ENCODE measurements at places on chromosomes 12 and 14.

- no peak for DNase-seq
These were observed 275.8 kb downstream of the SLC6A15 start for GRCh38 chr12:84636801-84637290.

GRCh38 chr14:32404784-32405573 is 75.9 kb downstream of the AKAP6 start:
- no peak for DNase-seq

- DNase-seq, result no peak
These were observed 2.1 kb downstream of the CBX5 start for GRCh38 chr12:54277823-54278276.

DNA sequence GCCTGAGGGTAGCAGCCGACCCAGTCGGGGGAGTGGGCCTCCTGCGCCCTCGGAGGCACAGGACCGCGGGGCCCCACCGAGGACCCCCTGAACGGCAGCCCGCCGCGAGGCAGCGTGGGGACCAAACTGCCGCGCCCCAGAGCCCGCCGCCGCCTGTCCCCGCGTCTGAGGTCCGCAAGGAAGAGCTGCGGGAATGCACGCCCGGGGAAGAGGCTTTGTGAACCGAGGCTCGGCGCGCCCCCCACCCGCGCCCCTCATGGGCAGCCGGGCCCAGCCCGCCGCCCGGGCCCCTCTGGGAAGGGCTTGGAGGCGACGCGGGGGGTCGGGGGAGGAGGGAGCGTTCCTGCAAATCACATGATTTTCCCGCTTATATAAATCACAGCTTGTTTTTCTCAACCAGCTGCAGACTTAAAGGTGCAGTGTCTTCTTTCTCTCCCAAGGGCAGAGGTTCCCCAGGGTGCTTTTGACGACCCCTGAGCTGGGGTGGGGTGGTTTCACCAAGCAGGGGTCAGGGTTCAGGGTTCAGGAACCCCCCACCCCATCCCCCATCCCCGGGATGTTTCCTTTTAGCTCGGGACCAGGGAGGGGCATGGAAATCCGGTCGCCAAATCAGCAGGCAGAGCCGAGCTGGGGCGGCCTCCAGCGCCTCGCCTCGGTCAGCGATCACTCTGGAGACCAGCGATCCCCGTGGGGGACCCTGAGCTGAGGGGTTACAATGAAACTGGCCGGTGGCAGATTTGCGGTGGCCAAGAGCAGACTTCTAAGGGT is 44.7 kb upstream of the ATP23 start:
- no peak for DNase-seq

- no peak for DNase-seq
These were observed 85.9 kb upstream of the NCOR2 start for GRCh38 chr12:124653169-124653931.

GRCh38 chr12:108842361-108842760 is 15.0 kb downstream of the SSH1 start:
- no peak for DNase-seq

DNA sequence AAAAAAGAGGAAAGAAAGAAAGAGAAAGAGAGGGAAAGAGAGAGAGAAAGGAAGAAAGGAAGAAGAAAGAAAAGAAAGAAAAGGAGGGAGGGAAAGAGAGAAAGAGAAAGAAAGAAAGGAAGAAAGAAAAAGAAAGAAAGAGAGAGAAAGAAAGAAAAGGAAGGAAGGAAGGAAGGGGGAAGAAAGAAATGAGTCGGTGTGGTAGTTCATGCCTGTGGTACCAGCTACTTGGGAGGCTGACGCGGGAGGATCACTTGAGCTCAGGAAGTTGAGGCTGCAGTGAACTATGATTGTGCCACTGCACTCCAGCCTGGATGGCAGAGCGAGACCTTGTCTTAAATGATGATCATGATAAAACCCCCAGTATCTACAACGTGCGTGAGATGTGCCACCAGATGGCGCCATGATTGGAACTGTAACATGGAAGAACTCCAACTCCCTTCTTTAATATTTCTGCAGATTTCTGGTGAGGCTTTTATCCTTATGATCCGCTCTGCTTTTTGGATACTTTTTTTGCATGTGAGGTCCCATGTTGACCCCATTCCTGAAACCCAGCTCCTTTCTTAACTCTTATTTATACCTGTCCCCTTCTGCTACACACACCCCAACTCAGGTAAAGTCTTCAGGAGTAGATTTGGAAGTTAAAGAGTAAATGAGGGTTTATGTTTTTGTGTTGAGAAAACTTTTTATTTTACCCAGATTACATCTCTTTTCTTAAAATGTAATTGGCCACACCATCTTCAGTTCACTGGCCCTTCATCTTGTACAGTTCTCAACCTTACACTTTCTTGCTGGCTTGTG is 25.6 kb downstream of the RNASE10 start:
- DNase-seq, result peak; percentile 79

DNA sequence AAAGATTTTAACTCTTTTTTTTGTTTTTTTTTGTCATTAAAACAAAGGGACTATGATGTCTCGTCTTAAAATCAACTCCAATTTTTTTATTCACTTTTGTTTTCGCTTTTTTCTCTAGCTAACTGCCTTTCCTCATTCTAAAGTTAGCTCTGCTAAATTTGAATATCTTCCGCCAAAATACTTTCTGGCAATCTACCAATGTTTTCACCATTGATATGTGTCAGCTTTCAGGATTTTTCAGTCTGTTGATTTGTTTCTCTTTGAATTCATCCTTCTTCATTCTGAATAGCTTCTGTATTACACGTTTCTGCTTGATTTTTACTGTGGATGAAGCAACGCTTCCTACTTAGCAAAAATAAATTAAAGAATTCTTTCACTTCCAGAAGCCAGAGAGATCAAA is 38.7 kb upstream of the NOVA1 start:
- DNase-seq, result no peak

- no peak for DNase-seq
These were observed 88.3 kb downstream of the TESC start for GRCh38 chr12:117010693-117011451.

DNA sequence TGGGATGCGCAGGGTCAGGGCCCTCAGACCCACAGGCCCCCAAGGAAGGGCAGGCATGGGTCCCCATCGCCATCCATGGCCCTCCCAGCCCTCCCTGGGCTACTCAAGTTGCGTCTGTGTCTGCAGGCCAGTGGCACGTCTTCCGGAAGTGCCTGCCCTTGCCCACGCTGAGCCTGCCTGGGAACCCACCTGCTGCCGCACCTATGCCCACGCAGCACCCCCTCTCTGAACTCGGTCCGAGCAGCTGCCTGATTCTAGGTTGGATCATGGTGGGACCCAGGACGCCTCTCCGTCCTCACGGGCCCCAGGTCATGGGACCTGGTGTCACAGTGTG is 182.8 kb downstream of the ADGRD1 start:
- no peak for DNase-seq

DNA sequence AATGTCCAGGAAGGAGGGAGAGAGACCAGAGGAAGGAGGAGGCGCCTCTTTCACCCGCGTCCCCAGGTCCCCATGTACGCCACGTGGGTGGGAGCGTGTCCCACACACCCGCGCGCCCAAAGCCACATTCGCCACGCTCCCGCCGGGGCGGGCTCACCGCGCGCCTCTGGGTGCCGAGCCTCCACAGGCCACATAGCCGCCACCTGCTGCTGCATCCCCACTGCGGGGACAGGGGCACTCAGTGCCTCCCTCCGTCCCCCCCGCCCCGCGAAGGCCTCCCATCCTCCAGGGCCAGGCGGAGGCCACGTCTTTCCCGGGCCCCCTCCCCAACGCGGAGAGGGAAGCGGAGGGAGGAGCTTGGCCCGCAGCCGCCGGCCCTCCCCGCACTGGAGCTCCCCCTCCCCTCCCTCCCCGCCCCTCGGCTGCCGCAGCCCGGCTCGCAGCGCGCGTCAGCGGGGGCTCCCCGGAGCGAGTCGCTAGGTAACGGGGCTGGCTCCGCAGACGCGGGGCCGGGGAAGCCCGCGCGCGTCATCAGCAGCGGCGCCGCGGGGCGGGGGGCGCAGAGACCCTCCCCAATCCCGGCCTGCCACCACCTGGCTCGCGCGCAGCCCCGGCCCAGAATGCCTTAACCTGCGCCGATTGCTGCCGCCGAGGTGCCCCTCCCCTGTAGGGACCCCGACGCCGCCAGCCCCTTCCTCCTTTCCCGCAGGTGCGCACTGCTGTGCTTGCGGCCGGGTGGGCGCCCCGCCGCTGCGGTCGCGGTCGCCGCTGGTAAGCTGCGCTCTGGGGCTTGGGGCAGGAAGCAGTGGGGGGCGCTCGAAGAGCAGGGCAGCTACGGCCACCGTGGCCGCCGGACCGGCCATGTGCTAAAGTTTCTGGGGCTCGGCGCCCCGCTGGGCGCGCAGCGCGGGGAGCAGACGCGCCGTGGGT is 536 bp upstream of the TUNAR start:
- no peak for DNase-seq

DNA sequence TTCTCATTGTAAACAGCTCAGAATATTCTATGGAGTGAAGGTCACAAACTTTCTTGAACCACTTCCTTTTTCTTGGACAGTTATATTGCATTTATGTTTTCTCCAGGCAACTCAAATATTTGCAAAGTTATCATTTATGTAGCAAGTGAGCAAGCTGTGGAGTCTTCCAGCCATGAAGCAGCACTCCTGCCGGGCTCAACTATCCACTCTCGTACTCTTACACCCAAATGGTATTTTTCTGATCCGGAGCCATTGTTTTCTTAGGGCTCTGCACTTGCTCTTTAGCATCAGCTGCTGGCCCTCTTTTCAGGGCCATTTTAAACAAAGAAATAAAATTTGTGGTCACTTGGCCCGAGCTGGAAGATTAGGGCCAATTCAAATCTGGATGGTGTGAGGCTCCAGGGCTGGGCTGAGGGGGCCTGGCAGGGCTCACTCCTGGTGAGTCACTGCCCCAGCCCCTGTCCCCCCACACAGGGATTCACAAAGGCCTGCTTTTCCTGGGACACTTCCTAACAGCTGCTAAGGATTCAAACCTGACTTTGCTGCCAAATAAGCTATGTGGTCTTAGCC is 19.7 kb downstream of the SYNE3 start:
- DNase-seq, result no peak

DNA sequence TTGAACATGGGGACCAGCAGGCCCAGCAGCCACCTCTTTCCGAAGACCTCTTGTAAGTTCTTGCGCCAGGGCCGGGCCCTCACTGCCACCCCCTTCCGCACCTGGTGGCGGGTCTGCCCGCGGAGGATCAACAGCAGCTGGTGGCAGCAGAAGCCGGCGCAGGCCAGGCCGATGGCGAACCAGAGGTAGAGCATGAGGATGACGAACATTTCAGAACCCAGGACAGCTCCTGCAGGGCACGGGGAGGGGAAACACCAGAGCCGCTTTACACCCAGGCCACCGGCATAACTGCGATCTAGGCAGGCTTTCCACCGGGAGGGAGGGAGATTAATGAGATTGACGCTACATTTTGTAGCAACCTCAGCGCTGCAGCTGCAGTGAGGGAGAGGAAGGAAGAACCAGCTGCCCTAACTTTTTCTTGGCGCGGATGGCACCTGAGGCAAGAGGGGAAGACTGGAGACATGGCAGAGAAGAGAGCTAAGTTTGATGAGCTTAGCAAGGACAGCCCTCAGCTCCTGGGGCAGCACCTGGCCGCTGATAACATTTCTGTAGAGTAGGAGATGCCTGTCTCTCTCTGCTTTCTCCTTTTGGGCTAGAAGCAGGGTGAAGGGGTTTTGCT is 7.8 kb downstream of the ZDHHC22 start:
- DNase-seq, result peak; percentile 74

- no peak for DNase-seq
These were observed 395 bp upstream of the GNB3 start for GRCh38 chr12:6840330-6840729.

GRCh38 chr12:14249368-14249767 is 116.1 kb upstream of the ATF7IP start:
- no peak for DNase-seq

GRCh38 chr14:24313913-24314312 is 2.6 kb downstream of the LTB4R start:
- DNase-seq, result no peak

GRCh38 chr12:28057856-28058615 is 85.5 kb upstream of the PTHLH start:
- DNase-seq, result no peak

DNA sequence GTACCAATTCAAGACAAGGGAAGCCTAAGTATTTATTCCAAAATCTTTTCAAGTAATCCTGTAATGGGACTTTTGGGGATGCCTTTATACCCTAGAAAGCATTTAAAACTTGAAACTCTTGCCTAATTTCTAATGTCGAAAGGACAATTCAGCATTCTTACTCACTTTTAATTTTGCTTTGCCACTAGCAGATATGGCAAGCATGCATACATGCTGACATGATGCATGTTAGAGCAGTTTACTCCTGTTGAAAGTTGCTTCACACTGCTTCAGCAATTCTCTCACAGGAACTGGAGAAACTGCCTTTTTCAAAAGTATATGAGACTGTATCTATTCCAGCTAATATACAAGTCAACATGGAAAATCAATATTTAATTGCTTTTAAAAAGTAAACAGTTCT is 79.9 kb downstream of the TAOK3 start:
- DNase-seq, result no peak

DNA sequence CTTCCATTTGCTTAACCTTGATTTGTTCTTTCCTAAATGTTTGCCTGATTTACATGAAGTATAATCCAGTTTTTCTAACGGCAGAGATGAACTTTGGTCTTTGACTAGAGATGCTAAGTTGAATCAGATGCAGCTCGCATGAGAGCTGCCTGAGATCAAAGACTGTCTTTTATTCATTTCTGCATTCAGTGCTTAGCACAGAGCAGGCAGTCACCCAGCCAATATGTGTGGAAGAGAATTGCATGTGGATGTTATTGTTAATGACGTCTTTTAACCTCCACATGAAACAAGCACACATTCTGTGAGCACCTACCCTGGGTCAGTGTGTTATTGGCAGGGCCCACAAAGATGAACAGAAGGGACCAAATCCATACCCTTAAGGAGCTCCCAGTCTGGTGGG is 99.2 kb downstream of the SLC5A8 start:
- no peak for DNase-seq

DNA sequence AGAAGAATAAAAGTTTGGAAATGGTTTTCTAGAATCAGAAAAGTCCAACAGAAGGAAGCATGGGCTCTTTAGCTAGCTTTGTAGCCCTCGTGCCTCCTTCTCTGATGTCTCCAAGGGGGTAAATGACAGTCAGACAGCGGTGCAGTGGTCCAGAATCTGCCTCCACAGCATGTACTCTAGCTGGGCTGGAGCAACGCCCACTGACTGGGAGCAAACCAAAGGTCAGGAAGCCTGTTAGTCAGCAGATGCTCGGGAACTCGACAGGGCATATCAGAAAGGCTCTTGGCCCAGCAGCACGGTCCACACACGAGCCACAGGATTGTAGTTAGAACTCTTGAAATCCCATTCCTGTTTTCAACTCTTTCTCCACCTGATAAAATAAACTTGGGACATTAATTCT is 164.3 kb downstream of the GRIN2B start:
- DNase-seq, result no peak

- no peak for DNase-seq
These were observed 138.1 kb downstream of the GPR65 start for GRCh38 chr14:88142997-88143396.

- DNase-seq, result no peak
These were observed 9.2 kb upstream of the DHRS2 start for GRCh38 chr14:23626946-23627345.

GRCh38 chr12:24821691-24822090 is 127.2 kb downstream of the BCAT1 start:
- DNase-seq, result no peak

Data from activated T-cell treated with anti-CD3 and anti-CD28 coated beads, Interleukin-2, amount 50 U/mL, for 48 hours (primary cell).